ENCODE measurements at places on chromosomes 2 and 18.
A peak's percentile ranks its signal among the peaks of the same experiment; 100 is the strongest.

GRCh38 chr2:98730707-98731040, 258 bp downstream of the MGAT4A start:
- peak; percentile 88 for DNase-seq

GRCh38 chr18:61891271-61891670, 1.5 kb downstream of the RNF152 start:
- DNase-seq, result no peak

DNA sequence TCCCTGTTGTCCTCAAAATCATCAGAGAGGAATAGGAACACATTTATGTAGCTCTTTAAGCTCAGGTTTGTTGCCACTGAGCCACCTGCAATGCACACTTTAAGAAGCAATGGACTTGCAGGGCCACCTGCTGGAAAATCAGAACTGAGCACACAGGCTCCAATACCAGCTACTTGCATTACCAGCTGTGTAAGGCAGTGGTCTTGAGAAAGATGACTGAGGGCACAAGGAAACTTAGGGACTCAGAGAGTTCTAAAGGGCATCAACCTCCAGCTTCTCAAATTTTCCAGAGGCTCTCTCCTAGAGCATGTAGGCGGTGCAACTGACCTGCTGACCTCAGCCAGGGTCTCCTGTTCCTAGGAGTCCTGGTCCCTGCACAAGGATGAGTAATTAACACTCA, 2.5 kb upstream of the CNDP2 start:
- peak; percentile 26 for DNase-seq

DNA sequence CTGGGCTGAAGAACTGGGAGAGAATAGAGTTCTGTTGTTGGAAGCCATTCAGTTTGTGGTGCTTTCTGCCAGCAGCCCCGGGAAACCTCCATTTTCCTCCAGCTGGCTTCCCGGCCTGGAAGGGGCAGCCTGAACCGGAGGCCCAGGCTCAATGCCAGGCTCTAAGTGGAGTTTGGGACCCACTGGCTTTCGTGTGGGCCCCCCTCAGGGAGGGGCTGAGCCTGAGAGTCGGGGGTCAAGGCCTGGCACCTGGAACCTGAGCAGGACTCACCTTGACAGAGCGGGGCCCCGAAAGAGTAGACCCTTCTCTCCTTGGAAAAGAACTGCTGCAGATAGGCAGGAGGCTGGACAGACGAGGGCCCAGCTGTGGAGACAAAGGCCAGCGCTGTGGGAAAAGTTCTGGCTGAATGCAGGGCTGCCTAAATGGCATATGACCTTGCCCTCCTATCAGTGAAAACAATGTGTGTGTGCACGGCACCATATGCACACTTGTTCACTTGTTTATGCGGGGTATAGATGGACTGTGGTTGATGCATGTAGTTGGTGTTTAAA, 34.8 kb upstream of the ASB18 start:
- DNase-seq, result no peak

DNA sequence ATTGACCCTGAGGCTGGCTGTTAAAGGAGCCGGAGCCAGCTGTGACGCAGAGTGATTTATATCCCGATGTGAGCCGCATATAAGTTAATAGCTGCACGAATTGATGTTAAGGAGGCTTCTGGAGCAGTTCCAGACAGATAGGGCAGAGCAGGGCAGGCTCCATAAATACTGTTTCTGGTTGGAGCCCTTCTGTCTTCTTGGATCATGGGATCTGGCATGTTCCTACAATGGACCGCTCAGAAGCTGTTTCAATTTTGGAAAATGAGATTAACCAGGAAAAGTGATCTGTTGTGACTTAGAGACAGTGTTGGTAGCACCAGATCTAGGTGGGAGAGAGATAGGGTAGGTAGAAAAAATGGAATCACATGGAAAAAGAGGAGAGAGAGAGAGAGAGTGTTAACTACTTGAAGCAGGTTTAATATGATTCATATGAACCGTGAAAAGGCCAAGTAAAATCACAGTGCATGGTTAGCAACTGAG, 4.8 kb upstream of the IGFBP5 start:
- no peak for DNase-seq

GRCh38 chr18:28040211-28040610, 136.7 kb downstream of the CDH2 start:
- no peak for DNase-seq

GRCh38 chr2:105645938-105646773, 98.6 kb upstream of the NCK2 start:
- DNase-seq, result no peak

DNA sequence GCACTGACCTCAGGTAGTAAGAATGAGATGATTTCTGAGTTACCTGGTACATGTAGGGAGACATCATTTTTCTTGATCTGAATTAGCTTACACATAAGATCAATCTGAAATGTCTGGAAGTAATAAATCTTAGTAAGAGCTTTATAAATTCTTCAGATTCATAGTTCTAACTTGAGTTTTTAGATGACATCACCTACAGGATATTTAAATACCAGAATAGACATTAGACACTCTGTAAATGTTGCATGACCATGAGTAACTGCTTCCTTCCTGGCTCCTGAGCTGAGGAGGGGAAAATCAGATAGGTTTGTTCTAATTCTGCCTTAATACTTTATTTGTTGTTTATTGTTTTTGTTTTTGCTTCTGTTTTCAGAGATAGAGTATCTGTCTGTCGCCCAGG, 181.8 kb downstream of the PHLPP1 start:
- DNase-seq, result no peak

DNA sequence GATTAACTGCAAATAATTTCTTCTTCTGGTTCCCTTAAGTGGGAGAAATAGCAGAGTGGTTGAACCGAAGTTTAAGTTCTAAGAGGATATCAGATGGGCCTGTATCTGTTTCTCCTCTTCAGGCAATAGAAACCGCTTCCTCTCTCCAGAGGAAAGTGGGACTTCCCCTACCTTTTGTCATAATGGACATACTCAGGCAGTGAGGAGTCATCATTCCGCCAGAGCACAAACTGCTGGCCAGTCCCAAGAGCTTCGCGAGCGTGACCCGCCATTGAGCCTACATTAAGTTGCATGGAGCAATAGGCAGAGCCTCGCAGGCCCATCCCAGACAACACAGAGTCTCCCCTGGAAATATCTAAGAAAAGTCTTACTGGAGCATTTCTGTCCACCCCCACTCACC, 158.9 kb downstream of the LDLRAD4 start:
- DNase-seq, result no peak

- DNase-seq, result no peak
Observed at GRCh38 chr2:73069041-73069854, 2.3 kb downstream of the SFXN5 start.

GRCh38 chr2:119086327-119086726, 72.2 kb downstream of the C1QL2 start:
- DNase-seq, result no peak

DNA sequence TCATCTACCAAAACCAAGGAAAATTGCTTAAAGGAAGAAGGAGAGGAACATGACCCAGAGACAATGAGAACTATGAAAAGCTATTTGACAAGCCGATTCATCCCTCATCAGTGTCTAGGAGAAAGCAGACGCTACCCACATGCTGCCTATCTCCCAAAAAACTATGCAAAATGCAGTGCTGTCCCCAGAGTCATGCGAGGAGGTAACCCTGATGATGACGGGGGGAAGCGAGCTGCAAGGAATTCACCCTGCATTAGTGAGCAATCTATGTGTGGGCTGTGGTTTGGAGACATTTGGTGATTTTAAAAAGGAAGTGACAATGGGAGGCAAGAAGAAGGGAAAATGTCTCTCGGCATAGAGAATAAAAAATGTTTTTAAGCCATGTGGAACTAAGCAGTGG, 472.7 kb downstream of the CMPK2 start:
- DNase-seq, result no peak

DNA sequence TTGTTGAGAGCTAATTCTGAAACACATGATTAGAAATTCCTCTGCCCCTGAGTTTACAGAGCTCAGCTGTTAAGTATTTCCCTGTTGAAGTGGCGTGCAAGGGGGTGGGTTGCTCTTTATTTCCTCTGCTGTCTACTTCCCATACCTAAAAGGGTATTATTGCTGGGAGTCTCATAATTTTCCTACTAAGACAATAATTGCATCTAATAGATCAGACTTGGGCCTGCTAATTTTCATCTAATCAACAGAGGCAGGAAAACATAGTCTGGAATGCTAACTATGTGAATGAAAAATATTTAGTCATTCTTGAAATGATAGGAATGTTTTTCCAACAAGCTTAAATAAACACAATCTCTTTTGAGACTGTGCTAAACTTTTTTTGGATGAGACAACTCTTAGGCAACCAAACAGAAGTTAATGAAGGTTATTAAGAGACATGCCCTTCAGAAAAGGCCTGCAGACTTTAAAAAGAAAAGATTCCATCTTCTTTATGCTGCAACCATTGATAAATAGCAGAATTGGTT, 111.4 kb downstream of the FEZ2 start:
- no peak for DNase-seq

DNA sequence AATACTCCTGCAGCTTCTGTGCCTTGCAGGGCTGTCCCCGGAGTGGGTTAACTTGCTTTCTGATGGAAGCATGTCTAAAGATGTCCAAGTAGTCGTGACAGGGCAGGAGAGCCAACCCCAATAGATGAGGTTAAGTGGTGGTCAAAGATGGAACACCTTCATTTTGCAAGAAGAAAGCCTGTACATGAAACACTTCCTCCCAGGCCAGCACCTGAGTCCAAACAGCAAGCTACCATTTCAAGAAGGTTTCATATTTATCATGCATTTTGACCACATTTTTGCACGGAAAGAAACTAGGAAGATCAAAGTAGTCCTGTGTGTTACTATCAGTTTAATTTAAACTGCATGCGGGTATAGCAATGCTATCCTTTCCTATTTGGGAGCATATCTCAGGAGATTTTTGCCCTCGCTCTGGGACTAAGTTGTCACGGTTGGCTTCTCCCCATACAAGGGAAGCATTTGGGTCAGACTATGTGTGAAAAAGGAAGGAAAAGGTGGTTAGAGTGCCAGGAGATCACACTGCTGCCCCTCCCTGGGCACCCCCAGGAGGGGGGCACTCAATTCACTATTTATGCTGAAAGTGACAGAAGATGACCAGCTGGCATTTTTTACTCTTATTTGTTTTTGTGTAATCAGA, 187.6 kb downstream of the ZNF521 start:
- no peak for DNase-seq

- no peak for DNase-seq
Observed at GRCh38 chr2:6946722-6947121, 29.5 kb downstream of the RNF144A start.

GRCh38 chr2:162710287-162710890, 128.2 kb downstream of the KCNH7 start:
- peak; percentile 7 for DNase-seq

DNA sequence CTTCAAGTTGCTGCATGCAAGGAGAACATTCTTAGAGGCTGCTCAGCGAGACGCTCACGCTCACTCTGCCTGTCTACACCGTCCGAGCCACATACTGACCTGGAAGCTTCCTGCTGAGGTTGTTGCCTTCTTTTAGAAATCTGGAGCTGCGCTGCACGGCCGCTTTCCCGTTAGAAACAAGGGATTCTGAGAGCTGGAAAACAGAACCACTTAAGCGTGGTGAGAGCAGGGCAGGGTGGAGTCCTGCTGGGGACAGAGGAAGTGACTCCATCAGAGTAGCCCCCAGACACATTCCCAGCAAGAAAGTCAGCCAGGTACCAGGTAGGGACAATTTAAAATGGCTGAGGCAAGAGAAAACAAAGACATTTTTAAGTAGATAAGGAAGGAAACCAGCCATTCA, 135.2 kb downstream of the LAMA1 start:
- DNase-seq, result no peak

DNA sequence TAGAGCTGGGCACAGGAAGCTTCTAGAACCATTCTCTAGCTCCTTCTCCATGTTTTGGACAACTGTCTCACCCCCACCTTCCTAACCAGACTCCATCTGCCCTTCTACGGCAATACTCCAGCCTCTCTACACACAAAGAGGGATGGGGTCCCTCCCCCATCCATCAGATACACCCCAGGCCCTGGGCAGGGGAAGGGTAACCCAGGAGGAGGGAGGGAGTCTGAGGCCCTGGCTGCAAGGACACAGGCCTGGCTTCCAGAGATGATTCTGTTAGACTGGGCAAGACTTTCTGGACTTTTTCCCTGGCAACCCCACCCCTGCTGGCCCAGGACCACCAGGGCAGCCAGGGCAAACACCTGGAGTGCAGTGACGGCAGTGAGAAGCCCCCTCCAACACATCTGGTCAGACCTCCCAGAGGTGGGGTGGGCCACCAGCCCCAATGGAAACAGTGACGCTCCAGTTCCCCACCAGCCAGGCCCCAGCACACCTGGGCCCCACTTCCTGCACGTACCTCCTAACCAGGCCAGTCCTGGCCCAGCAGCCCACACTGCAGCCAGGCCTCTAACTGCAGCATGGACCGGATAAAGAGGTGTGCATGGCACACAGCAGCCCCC, 6.5 kb downstream of the CYP26B1 start:
- no peak for DNase-seq

- DNase-seq, result no peak
Observed at GRCh38 chr18:22149710-22150109, 19.7 kb upstream of the GATA6 start.

DNA sequence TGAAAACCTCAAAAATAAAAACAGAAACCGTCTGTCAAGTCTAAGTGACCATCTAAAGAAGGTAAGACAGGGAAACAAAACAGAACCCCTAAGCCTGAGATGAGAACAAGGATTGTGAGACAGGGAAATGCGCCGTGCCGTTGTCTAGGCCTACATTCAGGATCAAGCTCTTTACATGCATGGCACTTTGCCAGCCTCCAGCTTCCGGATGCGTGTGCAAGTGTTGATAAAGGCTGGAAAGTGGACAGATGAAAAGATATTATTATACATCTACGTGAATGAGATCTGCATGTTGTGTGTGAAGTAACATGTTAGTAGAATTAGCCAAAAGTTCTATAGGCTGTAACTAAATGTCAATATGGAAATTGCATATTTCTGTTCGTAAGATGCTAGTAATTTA, 28.6 kb upstream of the TMEM87B start:
- no peak for DNase-seq

- DNase-seq, result no peak
Observed at GRCh38 chr2:85439986-85440385, 21.5 kb downstream of the SH2D6 start.

- DNase-seq, result no peak
Observed at GRCh38 chr18:51193621-51194287, 3.7 kb downstream of the MEX3C start.

GRCh38 chr2:44642123-44642857, 280.5 kb downstream of the CAMKMT start:
- no peak for DNase-seq

DNA sequence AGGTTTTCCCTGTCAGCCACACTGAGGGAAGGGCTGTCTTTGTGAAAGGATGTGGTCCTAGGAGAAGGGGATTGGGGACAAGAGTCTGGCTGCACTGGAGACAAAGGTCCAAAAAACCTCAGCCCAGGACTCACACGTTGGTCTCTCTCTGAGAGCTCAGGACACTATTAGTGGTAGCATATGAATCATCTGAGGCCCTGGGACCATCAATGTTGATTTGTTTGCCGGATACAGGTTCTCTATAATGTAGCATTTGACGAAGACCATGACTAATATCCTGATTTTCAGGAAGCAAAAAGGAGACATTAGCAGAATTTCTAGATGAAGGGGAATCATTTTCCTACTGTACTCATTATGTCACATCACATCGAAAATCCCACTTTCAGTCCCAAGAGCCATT, 22.2 kb upstream of the DNAH6 start:
- DNase-seq, result no peak

GRCh38 chr2:190718652-190719526, 70.0 kb downstream of the NAB1 start:
- DNase-seq, result peak; percentile 82

- no peak for DNase-seq
Observed at GRCh38 chr2:98333922-98334321, 12.3 kb upstream of the CNGA3 start.

- DNase-seq, result no peak
Observed at GRCh38 chr2:215691346-215691745, 255.5 kb upstream of the FN1 start.

All from urothelium cell line (cell line).